ENCODE measurements at places on chromosomes 2 and 18.

DNA sequence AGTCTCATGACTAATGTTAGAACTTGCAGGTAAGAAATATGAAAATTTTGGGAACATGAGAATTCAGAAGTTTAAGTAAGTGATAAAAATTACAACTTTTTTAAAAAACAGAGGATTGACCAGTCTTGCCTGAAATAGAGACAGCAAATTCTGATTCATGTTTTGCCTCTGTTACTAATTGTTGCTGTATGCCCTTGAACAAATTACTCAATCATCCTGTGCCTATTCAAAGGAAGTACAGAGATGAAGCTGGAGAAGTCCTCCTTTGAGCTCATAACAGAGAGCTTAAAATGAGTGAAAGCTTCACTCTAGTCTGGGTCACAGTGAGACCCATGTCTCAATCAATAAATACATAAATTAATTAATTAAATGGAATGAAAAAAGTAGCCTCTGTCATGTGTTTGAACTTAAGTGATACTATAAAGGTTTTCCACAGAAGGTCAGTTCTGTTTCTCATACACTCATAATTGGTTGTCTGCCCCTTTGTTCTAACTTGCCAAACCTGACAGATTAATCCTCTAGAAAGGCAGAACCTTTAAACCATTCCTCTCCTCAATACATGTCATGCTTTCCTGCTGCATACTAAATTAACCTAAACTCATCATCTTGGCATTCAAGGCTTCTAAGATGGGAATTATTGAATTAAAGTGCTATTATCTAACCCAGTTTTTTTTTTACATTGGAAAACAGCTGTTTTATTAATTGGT, 374.6 kb upstream of the LRATD1 start:
- no peak for DNase-seq

GRCh38 chr2:133825778-133826177, 257.5 kb upstream of the NCKAP5 start:
- DNase-seq, result no peak

DNA sequence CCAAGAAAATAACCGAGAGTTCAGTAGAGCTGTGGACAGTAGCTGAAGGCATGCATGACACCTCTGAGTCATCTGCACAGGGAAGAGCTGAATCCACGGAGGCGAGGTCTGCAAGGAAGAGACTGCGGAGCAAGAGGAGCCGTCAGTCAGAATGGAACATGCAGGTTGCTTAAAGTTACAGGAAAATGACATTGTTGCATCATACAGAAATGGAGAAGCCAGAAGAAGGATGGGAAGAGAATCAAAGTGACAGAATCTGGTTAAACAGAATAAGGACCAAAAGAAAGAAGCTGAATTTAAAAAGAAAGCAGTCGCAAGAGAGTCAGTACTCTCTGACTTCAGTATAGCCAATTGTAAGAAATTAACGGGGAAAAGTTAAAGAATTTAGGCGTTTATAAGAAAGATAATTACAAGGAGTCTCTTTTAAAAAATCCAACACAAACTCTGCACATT, 533.8 kb downstream of the ADCYAP1 start:
- DNase-seq, result no peak

DNA sequence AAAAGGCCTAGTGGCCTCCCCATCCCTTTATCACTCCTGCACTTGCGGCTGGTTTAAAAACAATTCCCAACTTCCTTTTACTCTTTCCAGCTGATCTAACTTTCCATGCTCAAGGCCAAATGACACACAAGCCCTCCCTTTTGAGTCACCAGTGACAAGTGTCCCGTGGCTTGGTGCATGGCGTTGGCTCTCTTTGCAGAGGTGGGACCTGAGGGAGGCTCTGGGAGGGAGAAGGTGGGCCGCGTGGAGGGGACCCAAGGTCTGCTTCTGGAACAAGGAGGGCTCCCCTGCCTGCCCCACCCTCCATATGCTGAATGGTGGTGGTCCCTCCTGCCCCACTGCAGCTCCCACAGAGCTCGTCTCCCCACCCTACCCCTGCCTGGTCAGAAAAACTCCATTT, 30.8 kb upstream of the HPCAL1 start:
- no peak for DNase-seq

GRCh38 chr2:189412330-189412953, 28.8 kb upstream of the WDR75 start:
- DNase-seq, result peak; percentile 10

- no peak for DNase-seq
Measured at GRCh38 chr2:199443589-199444130, 14.1 kb downstream of the SATB2 start.

GRCh38 chr2:204268971-204269370, 276.3 kb upstream of the PARD3B start:
- DNase-seq, result no peak

- no peak for DNase-seq
Measured at GRCh38 chr2:111071600-111072171, 49.0 kb upstream of the BCL2L11 start.

DNA sequence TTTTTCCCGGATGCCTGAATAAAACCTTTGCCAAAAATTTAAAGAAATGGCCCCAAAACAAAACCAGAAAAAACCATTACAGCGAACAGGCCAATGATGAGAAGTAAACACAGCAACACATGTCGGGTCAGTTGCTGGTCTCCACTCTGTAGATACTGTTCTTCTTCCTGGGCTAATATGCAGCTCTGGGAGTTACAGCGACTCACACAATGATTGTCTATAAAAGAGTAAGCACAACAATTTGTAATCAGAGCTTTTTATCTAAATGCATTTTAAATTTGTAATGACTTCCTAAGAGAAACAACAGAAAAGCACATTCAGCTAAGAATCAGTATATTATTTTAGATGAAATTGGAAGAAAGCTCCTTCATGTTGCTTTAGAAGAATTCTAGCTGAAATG, 40.3 kb downstream of the GPR155 start:
- no peak for DNase-seq

DNA sequence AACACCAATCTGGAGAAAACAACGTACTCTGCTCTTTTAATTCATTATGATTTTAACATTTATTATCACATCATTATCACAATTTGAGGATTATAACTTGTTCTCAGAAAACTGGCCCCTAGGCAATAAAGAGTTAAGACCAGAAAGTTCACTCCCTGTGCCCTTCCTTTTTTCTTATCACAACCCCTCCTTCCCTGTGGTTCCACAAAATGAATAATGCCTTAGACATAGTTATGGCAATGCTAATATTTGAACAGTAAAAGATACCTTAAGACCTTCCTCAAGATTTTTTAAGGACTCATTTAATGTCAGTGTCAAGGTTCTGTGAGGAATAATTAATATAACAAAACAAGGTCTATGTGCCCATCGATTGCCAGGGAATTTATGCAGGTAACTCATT, 596.2 kb downstream of the ARHGAP15 start:
- DNase-seq, result no peak

- no peak for DNase-seq
Measured at GRCh38 chr18:9441061-9441460, 34.3 kb upstream of the RALBP1 start.
